ENCODE measurements at places on chromosomes 7 and 10.

DNA sequence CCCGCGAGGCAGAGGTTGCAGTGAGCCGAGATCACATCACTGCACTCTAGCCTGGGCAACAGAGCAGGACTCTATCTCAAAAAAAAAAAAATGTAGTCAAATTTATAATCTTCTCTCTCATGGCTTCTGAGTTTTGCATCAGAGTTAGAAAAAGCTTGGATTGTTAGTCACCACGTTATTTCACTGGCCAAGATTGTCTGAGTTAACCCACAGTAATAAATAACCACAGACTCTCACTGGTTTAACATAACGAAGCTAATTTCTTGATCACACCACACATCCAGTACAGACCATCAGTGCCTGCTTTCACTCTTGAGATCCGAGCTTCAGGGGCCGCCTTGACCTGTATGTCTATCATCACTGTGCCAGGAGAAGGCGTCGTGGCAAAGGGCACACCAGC lies 116.8 kb upstream of the JCAD start:
- no peak for DNase-seq

- DNase-seq: no peak
Observed at GRCh38 chr7:78141522-78142281, 343.1 kb downstream of the PHTF2 start.

DNA sequence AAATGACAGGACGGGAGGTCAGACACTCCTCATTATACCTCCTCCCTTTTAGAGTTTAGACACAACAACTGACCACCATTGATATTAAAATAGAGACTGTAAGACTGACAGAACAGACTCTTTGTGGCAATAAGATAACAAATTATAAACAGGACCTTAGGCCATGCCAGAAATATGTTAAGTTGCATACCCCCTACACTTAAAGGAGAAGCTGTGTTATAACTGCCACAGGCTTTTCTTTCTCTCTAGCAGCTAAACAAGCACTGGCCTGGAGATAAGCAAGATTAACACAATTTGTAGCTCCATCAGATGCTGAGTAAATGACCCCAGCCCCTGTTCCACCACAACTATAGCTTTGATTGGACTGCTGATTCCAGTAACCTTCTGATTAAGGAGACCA lies 10.5 kb upstream of the UNC5B start:
- DNase-seq: no peak

DNA sequence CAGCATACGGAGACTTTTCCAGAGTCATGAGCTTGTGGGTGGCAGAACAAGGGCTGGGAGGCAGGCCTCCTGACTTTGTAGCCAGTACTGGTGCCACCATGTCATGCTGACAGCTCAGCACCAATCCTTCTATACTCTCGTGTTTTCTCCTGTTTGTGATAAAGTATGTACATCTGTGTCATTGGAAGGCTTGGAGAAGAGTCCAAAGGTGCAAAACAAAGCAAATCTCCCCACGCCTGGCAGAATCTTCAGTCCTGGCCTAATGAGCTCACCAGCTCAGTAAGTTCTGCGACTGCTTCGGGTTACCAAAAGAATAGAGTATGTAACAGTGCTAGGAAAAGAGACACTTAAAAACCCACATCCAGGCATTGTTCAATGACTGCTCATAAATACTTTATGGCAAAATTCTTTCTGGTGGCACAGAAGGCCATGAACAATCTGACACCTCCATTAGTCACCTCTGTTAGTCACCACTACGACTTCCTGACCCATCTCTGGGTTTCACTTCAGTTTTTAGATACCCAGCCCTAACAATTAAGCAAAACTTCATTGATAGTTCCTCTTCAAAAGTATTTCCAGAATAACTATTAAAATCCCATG lies 24.5 kb downstream of the STEAP1 start:
- no peak for DNase-seq

GRCh38 chr10:71724539-71724938 lies 5.0 kb upstream of the C10orf105 start:
- no peak for DNase-seq

DNA sequence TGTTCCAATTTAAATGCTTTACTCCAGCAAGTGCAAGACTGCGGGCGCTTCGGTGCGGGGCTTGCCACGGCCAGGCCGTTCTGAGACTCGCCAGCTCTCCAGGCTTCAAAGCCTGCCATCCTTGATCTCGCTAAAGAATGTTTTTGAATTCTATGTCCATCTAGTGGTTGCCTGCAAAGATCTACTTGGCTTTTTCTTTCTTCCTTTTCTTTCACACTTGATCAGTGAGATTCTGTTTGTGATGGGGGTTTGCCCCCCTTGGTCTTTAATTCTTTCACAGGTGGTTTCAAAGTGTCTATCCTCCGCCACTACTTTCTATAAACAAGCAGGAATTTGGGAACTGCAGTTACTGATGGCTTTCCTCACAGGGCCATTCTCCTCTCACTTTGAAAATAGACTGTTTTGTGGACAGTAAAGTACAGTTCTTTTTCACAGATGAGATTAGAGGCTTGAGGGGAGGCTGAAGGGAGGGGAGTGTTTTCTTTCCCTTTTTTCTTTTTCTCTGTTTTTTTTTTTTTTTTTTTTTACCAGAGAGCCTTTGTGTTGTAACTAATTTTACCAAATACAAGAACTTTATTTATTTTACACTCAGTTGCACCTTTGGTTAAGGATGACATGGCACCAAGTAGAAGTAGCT lies 15.2 kb upstream of the FBXW4 start:
- DNase-seq: no peak

DNA sequence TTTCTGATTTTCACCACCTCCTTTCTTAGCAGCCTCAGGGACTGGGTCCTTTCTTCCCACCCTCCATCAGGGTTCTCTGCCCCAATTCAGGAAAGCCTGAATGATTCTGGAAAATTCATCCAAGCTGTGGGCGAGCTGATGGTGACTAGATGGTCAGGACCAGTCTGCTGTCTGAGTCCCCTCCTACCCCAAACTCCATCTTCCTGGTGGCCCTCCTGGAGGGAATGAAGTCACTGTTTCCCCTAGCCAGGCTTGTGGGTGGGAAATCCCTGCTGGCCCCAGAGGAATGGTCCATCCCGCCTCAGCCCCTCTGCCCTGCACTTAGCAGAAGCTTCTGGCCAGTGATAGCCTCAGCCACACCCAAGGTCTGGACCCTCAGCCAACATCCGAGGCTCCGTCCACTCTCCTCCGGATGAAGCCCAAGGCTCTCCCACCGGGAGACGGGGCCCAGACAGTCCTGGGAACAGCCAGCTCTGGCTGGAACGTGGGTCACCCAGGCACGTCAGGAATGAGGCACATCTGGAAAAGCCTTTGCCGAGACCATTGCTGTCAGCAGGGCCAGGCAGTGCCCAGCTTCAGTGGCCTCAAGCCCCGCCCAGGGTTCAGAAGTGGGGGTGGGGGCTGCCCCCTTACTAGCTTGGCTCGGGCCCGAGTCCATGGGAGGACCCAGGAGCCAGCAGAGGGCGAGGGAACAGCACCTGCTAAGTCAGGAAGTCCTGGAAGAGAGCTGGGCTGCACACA lies 4.0 kb upstream of the AQP1 start:
- no peak for DNase-seq

Data from activated gamma-delta T cell treated with anti-CD3 and anti-CD28 coated beads, Interleukin-2, amount 50 U/mL, for 16 hours (primary cell).